ENCODE measurements at places on chromosomes 7 and 10. TPM values are rescaled to one million over a fixed set of nuclear protein-coding genes. Genes with fewer than 3 reads are reported as not detected.

DNA sequence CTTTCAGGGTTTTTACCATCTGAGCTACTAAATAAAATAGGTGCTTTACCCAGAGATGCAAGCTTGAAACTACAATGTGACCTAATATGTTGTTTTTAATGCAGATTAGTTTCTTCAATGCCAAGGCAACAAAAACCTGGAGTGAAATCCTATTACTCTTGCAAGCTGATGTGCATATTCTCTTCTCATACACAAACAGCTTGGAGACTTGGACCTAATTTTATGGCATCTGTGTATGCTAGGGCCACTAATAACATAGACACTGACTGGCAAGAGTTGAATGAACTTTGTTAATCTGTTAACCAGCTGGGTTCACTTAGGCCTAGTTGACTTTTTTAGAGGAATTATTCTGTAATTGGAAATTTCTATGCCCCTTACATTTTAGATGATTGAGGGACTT, 23.4 kb upstream of the SMIM30 start:
- no peak for DNase-seq

DNA sequence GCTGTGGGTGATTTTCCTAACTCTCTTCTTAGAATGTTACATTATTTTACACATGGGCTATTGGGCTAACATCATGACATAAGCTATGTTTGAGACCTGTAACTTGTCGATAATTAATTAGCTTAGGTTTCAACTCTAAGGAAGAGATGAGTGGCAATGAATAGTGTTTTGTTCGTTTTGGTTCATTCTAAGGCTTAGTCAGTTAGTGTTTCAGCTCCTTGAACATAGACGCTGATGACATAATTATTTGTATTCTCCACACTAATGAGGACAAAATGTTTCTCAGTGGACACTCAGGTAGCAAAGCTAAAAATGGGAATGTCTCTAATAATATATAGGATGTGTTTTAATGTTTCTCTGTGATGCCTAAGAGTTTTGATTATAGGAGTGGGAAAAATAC, 401.9 kb downstream of the GATA3 start:
- DNase-seq = no peak

GRCh38 chr7:158843771-158844170, 12.6 kb upstream of the DYNC2I1 start:
- no peak for DNase-seq

DNA sequence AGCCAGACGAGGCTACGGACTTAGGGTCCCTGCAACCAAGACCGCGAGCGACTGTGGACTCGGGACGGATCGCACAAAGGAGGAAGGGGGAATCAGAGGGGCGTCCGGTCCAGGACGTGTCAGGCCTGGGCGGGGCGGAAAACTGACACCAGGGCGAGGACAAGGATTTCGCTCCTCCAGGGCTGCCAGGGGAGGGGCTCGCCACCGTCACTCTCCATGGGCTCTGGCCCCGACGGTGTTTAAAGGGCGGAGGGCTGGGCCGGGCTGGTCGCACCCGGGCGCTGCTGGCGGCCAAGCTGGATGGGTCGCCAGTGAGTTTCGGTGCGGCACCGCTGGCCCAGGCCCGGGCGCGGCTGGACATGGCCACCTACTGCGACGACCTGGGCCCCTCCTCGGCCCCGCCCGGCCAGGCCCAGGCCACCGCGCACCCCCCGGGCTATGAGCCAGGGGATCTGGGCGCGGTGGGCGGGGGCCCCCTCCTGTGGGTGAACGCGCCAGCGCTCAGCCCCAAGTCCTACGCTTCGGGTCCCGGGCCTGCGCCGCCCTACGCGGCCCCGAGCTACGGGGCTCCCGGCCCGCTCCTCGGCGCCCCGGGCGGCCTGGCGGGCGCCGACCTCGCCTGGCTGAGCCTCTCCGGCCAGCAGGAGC, at the start of gene FOXI2:
TSS of gene FOXI2 (plus strand) at position 271 of the 648 bp plus-strand sequence. CDS start at position 360, 89 bp downstream.
- DNase-seq = no peak

Gene NAT16
- total RNA-seq = not detected

DNA sequence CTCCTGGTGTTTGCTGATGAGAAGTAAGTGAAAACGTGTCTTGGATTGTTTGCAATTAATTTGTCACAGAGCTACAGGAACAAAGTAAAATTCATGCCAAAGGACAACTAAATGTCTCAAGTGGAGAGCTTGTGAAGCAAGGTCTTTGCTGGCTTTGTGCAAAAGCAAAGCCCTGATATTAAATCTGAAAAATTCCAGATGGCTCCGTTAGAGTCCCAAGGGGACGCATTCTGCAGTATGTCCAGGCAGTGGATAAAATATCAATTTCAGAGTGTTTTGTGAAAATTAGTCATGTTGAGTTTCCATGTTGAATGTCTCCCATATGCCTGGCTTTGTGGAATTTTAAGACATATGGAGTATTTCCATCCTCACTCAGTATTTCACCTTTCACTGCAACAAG, 102.5 kb upstream of the PTN start:
- no peak for DNase-seq

DNA sequence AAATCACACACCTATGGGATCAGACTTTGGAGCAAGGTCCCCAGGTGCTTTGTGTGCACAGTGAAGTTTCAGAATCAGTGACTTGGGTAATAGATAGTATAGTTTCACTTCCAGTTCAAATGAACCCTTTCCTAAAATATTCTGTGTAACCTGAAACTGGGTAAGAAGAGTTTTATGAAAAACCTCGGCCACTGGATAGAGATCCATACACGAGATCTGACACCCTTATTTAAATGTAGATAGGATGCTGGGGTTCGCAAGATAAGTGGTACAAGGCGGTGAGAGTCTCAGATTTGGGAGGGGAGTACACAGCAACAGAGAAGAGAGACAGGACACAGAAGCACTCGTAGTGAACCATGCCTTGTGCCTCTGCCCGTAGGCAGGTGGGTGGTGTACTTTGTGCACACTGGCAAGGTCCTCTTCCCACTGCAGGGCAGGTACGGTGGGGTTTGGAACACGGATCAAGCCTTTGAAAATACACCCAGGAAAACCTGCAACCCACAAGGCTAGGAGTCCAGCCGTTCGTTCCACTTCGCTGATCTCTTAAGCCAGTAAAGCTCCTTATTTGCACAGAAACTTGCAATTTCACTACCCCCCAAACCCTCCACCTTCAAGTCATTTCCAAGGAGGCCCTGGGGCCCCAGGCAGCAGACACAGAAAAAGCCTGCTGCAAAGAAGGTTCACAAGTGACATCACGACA, 162.8 kb downstream of the USP6NL start:
- DNase-seq = no peak

Gene LHFPL3
- total RNA-seq = not detected

- DNase-seq = peak; percentile 33
Observed at GRCh38 chr7:12067156-12067831, 143.8 kb upstream of the TMEM106B start.

Gene EPHA1
- 56.3 TPM for total RNA-seq

Gene VSTM4
- total RNA-seq = 0.40 TPM

DNA sequence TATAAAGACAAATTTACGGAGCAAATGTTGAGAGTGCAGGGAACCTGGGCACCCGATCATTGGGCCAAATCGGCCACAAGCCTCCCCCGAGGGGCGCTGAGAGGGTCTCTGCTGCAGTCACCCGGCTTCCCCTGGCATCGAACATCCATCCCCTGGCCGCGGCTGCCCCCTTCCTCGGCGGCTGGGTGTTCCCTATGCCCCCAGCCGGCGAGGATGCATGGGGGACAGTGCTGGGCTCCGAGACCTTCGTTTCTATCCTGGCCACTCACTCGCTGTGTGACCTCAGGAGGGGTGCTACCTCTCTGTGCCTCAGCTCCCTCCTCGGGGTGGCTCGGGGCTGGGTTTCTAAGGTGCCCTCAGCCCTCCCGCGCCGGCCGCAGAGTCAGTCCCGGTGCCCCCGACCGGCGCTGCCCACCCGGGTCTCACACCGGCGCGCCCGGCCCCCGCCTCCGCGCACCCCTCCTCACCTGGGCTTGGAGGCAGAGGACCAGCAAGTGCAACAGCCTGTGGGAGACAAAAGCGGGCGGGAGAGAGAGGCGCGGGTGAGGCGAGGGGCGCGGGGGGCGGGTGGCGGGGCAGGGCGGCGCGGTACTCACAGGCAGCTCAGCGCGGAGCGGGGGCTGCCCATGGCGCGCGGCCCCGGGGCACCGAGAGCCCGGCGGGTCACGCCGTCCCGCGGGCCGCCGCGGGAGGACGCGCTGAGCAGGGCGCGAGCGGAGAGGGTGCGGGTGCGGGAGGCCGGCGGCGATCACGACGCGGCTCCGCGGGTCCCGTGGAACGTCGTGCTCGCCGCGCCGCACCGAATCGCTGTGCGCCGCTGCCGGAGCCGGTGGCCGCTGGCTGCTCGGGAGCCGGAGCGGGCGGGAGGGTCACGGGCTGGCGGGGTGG, at the start of gene FGF8:
TSS of gene FGF8 (minus strand) at position 842 of the 888 bp plus-strand sequence. CDS start at position 628, 214 bp downstream.
- DNase-seq = no peak

Gene SVOPL
- 1.4 TPM for total RNA-seq

DNA sequence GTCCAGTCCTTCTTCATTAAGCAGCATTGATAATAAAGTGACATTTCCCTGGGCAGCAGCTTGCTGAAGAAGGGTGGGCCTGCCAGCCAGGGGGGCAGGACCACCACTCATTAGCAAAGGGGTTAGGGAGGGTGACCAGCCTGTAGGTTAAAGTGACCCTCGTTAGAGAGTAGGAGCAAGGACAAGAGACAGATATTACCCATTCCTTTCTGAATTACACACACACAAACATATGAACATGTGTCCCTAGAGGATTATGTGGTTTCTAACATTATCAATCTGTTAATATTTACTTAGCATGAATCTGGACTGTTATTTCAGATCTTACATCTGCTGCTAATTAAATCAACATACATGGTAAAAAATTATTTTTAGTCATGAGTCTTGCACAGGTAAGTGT, 88.9 kb downstream of the CTTNBP2 start:
- DNase-seq = no peak

DNA sequence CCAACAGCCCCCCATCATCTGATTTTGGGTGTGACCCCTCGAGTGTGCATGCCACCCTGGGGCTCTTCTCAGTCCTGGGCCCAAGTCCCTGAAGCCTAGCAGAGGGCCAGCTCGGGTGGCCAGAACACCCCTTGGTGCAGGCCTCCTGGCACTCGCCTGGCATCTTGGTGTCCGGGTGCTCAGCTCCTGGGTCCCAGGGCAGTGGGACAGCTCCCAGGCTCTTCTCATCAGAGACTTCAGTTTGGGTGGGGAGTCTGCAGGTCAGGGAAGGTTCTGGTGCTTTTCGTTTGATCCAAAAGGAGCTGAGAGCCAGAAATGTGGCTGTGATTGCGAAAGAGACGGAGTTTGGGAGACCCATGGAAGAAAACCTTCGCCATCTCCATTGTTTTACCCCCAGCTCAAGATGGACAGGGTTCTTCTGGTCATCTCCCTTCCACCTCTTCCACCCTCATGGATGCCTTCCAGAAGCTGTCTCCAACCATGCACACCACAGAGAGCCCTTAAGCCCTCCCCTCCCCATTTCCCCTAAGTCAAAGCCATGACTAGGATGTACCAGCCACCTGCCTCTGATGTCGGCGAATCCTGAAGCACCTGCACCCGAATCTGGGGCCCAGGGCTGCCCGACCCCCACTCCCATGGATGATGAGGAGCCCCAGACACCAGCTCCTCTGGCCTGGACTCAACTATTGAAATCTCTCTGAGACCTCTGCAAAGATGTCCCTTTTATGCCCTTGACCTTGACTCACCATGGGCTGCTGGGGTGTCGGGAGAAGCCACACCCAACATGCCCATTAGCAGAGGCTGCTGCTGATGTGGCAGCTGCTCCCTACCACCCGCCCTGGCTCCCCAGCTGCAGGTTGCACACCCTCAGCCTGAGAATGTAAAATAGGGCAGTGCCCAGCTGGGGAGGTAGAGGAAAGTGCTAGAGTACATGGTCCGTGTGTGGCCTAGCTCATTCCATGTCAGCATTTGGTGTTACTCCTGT, 55.3 kb downstream of the ADCYAP1R1 start:
- no peak for DNase-seq

Gene TAX1BP1
- total RNA-seq = 98.1 TPM

Gene PDZD7
- 0.29 TPM for total RNA-seq

DNA sequence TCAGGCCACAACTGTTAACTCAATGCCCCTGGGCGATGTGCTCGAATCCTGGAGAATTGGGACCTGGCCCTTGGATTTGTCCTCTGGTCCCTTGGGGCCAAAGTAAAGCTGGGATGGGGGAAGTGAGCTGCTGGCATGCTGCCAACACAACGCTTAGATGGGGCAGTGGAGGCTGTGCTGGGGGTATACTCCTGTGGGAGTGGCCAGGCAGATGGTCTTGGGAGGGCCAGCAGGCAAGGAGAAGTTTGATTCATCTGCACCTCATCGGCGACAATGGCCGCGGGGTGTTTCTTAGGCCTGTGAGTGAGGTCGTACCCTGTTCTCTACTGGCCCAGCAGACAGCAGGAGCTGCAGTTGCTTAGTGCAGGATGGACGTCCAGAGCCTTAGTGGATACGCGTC, 139.0 kb upstream of the MTPN start:
- DNase-seq = no peak

Gene SCIN
- total RNA-seq = 0.47 TPM

Gene JCAD
- 15.8 TPM for total RNA-seq

GRCh38 chr10:130403153-130404075, 267.2 kb downstream of the GLRX3 start:
- DNase-seq = no peak

DNA sequence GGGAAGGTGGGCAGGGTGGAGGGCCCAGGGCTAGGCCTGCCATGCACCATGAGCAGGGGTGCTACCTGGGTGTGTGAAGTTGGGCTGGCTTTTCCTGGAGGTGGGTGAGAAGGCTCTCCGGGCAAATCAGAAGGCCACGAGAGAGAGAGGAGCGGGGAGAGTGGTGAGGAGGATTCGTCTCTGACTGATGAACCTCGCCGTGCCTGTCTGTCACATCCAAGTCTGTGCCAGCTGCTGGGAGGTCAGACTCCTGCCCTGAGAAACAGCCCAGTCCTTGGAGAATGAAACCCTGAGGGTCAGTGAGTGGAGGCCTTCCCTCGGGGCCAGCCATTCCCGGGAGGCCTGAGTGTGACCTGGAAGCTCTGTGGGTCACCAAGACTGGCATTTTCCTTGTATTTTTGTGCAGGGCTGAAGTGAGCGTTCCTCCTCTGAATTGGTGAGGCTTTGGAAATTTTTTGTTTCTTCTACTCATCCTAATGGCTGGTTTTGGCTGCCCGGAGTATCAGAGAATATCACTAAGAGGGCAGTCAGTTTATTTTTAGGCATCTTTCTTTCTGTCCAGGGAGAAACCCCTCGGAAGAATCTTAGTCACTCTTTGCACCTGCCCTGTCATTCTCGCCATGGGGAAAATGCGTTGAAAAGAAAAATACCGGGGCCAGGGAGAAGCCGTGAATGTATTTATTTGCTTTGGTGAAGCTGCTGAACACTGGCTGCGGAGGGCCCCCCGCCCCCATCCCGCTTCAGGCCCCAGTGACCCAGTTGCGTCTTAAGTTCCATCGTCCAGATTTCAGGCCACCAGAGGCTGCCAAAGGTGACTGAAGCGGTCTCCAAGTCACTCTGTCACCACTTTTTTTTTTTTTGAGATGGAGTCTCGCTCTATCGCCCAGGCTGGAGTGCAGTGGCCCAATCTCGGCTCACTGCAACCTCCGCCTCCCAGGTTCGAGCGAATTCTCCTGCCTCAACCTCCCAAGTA, 6.5 kb upstream of the AP5Z1 start:
- DNase-seq = no peak

Gene PITRM1
- 47.6 TPM for total RNA-seq

- DNase-seq = no peak
Observed at GRCh38 chr7:150909200-150909995, 57.1 kb downstream of the AOC1 start.

Gene SMKR1
- total RNA-seq = 1.7 TPM

GRCh38 chr7:128151635-128152034, 89.4 kb upstream of the LEP start:
- no peak for DNase-seq

GRCh38 chr7:139557857-139558581, 34.5 kb downstream of the CLEC2L start:
- no peak for DNase-seq

- peak; percentile 67 for DNase-seq
Observed at GRCh38 chr10:114304017-114304570, 65.0 kb downstream of the VWA2 start.

- DNase-seq = no peak
Observed at GRCh38 chr7:92794391-92794790, 42.0 kb downstream of the CDK6 start.
